HepG2 (cell line): ENCODE measurements at places on chromosomes 2 and 18.

DNA sequence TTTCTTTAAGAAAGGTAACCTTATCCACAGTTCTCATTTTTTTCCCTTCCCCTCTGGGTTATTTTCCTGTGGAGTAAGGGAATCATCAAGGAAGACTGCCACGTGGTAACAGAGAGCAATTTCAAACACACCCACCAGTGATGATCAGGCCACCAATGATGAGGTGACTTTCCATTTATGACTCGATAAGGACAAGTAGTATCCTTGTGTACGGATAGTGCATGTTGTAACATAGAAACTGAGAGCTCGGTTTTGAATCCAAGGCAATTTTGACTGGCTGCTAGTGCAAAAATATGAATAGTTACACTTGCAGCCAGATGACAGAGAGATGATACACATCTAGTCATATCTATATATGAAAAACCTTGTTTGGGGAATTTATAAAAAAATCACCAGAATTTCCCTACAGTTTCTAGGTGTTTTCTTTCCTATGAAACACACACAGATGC, 143.6 kb upstream of the TCF4 start:
- H3K27ac ChIP-seq: no peak overlapping the region
- no peak for DNase-seq
- H3K4me1 ChIP-seq: no peaks in the 10 kb centered on the region
- no peaks in the 10 kb centered on the region for H3K27me3 ChIP-seq
- H3K4me3 ChIP-seq: no peak overlapping the region

DNA sequence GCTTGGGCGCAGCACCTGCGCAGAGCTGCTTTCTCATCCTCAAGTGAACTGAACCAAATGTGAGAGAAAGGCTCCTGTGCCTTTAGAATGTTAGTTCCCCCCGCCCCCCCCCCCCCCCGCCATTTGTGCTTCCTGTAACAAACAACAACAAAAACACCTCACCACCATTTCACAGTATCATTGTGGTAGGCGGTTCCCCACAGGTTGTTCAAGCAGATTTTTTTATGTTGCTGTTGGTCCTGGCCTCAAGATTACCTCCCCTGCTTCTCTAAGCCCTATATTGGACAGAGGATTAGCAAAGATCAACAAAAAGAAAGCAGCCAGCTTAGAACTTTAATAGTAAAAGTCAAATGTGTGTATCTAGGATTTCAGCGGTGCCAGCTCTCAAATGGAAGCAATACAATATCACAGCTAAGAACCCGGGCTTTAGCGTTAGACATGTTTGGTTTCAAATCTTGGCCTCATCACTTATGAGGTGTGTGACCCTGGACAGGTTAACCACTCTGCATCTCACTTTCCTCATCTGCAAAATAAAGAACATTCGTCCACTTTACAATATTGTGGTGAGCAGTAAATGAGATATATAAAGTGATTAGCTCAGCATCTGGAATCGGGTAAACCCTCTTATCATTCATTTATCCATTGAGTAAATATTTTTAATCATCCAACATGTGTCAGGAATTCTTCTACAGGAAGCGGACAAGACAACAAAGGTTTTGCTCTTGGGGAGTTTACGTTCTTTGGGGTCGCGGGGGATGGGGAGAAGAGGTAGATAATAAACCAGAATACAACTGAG, 84.6 kb downstream of the KCTD18 start:
- no peak overlapping the region for H3K4me3 ChIP-seq
- H3K36me3 ChIP-seq: peaks cover 40% of the 10 kb centered on the region
- no peak for DNase-seq
- H3K27ac ChIP-seq: no peak overlapping the region
- no peaks in the 10 kb centered on the region for H3K4me1 ChIP-seq

DNA sequence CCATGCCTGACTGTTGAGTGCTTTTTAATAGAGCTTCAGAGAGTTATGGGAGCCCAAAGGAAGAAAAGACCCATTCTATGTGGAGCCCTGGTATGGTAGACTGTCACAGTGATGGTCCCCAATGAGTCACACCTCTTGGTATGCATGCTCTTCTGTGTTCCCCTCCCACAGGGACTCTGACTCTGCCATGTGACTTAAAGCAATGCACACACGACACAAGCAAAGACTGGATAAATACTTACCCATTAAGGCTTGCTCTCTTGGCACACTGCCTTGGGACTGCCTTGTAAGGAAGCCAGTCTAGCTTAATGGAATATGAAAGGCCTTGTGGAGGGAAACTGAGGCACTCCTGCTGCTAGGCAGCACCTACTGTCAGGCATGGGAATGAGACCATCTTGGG, 16.7 kb upstream of the DTNB start:
- no peak overlapping the region for H3K27ac ChIP-seq
- H3K4me3 ChIP-seq: no peak overlapping the region
- H3K4me1 ChIP-seq: peaks cover 50% of the 10 kb centered on the region
- H3K36me3 ChIP-seq: no peaks in the 10 kb centered on the region
- DNase-seq: peak; percentile 79

DNA sequence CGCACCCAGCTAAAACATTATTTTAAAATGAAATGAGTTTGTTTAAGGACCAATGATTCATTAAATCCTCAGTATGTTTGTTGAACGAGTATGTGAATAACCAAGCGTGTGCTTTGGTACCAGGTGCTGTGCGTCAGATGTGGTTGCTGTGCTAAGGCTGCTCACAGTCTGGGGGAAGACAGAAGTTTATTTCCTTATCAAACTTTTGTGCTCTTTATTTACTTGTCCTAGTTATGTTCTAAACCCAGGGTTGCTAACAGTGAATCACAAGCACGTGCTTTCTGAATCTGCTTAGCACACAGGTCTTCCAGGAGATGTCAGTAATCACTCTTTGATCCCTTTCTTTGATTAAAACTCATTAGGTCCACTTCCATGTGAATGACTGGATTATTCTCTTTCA, 37.0 kb downstream of the RAPGEF4 start:
- H3K4me1 ChIP-seq: no peaks in the 10 kb centered on the region
- H3K27ac ChIP-seq: no peak overlapping the region
- H3K36me3 ChIP-seq: no peaks in the 10 kb centered on the region
- no peak overlapping the region for H3K4me3 ChIP-seq
- no peak for DNase-seq
- 0 out of 3 replicates have a peak, but pooled peaks cover 3% of the 10 kb centered on the region for H3K27me3 ChIP-seq

GRCh38 chr2:121211689-121212151, 73.3 kb downstream of the TFCP2L1 start:
- no peak for DNase-seq
- H3K36me3 ChIP-seq: no peaks in the 10 kb centered on the region
- no peak overlapping the region for H3K27ac ChIP-seq
- H3K4me3 ChIP-seq: no peak overlapping the region
- peaks cover 76% of the 10 kb centered on the region for H3K27me3 ChIP-seq

DNA sequence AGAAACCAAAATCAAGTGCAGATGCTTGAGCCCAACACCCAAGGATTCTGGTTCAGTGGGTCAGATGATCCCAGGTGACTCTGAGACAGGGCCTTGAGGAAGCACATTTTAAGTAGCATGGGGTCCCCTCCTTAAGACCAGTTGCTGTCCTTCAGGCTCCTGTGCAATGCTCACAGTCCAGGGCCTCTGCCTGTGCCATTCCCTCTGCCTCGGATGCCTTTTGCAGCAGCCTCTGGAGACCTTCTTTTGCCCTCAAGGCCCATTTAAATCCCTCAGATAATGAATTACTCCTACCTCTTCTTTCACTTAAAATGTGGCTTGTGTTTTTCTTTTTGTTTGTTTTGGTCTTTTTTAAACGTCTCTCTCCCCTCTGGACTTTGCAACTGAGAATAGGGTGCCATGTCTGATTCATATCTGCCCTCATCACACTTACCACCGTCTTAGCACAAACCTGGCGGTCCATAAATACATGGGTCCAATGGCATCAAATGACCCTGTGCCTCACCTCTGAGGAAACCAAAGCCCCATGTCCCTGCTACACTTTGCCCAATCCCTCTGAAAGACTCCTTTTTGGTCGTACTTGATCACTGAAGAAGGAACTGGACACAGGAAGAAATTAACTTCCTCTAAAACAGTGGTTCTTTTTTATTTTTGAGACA, 14.2 kb downstream of the ACTG2 start:
- no peak for DNase-seq
- H3K27ac ChIP-seq: no peak overlapping the region
- peaks cover 23% of the 10 kb centered on the region; the same call in 2 of the 3 replicates for H3K27me3 ChIP-seq

- no peaks in the 10 kb centered on the region for H3K4me1 ChIP-seq
- no peak overlapping the region for H3K27ac ChIP-seq
- no peaks in the 10 kb centered on the region for H3K36me3 ChIP-seq
Measured at GRCh38 chr18:78813936-78814710, 165.5 kb upstream of the SALL3 start.

DNA sequence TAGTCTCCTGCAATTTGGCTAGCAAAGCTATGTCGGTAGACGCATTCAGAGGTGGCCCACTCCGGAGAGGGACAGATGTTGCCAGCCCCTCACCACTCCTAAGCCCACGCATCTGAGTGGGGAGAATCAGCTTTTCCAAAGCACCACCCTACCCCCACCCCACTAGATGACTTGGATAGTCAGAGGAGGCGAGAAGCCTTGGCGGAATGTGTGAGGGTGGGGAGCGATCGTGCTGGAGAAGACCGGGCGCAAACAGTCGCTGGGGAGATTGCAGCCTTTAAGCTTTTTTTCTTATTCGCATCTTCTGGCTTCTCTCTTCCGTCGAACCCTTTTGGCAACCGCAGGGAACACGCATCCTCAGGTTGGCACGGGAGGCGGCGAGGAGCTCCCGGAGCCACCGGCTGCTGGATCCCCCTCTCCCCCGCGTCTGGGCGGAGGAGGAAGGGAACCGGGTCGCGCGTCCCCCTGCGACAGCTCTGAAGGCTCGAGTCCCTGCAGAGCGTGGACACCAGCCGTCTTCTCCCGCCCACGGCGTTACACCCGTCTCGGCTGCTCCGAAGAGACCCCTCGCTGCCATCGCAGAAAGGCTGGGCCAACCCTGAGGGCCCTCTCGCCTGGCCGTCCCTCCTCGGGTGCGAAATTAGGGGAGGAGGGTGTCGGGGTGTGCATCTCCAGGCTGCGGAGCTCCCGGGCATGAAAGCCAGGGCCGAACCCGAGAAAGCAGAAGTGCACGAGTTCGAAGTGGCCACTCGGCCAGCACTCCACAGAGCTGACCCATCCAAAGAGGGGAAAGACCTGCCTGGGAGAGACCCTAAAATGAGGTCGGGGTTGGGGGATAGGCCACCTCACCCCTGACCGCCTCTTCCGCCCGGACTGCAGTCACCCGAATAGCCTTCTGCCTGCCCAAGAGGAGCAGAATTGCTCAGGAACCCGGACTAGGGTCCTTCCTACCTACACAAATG, 12.2 kb downstream of the EVX2 start:
- H3K27ac ChIP-seq: no peak overlapping the region
- no peak overlapping the region for H3K4me3 ChIP-seq
- no peaks in the 10 kb centered on the region for H3K36me3 ChIP-seq

DNA sequence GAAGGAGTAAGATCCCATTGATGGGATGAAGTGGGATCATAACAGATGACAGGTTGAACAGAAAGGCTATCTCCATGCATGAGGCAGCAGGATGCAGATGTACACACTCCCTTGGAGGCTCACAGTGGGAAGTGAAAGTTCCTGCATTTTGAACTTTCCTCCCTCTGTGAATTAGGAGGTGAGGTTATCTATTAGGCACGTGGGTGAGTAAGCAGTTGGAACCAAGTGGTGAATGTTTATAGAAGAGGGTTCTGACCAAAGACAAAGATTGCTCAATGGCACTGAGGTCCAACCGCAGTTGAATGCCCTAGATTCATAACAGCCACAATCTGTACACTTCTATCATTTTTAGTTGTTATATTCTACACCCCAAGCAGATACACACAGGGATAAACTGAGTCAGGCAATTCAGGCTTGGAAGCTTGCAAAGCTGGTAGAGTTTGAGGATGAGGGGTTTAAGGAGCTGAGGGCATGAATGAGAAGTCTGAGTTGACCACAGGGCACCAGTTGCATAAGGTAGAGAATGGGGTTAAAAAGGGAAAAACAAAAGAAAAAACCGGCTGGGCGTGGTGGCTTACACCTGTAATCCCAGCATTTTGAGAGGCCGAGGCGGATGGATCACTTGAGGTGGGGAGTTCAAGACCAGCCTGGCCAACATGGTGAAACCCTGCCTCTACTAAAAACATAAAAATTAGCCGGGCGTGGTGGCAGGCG, 7.1 kb upstream of the KCMF1 start:
- peak; percentile 99 for DNase-seq
- no peaks in the 10 kb centered on the region for H3K27me3 ChIP-seq
- H3K4me3 ChIP-seq: no peak overlapping the region
- no peaks in the 10 kb centered on the region for H3K36me3 ChIP-seq
- peak overlapping the region; percentile 87 for H3K27ac ChIP-seq

GRCh38 chr18:56937874-56938430, 208.9 kb upstream of the BOD1L2 start:
- no peaks in the 10 kb centered on the region for H3K4me1 ChIP-seq
- no peak overlapping the region for H3K27ac ChIP-seq
- no peak for DNase-seq
- H3K27me3 ChIP-seq: no peaks in the 10 kb centered on the region

DNA sequence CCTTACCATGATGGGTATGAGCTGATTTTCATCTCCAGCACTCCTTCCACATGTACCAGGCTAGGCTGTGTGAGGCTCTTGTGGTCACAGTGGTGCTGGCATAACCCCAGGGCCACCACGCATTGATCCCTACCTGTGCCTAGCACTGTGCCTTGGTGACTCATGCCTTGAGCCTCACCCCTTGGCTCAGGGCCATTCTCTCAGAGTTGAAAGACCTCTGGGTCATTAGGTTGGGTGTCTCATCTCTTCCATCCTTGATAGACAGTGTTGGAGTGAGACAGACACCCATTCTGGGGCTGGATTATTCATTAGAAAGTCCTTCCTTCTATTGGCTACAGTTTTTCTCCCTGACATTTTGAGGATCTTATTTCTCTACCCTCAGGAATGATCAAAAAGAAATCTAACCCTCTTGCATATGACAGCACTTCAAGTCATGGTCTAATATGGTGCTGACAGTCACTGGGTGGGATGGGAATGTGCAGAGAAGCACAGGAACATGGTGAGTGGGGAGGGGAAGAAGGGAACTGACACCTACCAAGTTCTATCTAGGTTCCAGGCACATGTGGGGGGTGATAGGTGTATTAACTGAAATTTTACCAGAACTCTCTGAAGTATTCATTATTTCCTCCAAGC, 41.3 kb downstream of the DYSF start:
- no peak for DNase-seq
- H3K36me3 ChIP-seq: no peaks in the 10 kb centered on the region
- no peaks in the 10 kb centered on the region for H3K4me1 ChIP-seq
- H3K27me3 ChIP-seq: peaks cover 3% of the 10 kb centered on the region; the same call in 1 of the 2 replicates

GRCh38 chr18:56851774-56852173, 200.6 kb downstream of the WDR7 start:
- no peaks in the 10 kb centered on the region for H3K36me3 ChIP-seq
- H3K27ac ChIP-seq: no peak overlapping the region
- no peak for DNase-seq
- no peaks in the 10 kb centered on the region for H3K4me1 ChIP-seq
- no peaks in the 10 kb centered on the region for H3K27me3 ChIP-seq
- no peak overlapping the region for H3K4me3 ChIP-seq

GRCh38 chr2:70553584-70554337, at the start of gene TGFA:
Gene TGFA (minus strand): TSS chr2:70553826. CDS start chr2:70553767, 59 bp downstream.
- H3K27me3 ChIP-seq: no peaks in the 10 kb centered on the region; the same call in 2 of the 3 replicates
- no peaks in the 10 kb centered on the region for H3K36me3 ChIP-seq
- H3K27ac ChIP-seq: peak within 1 kb of the TSS; percentile 76
- H3K4me3 ChIP-seq: peak within 1 kb of the TSS; percentile 91
- H3K4me1 ChIP-seq: peaks cover 58% of the 10 kb centered on the region
- DNase-seq: peak; percentile 91
